Forelimb muscle (tissue), 1 donor: ENCODE measurements at places on chromosomes 4 and X. TPM values are rescaled to one million over a fixed set of nuclear protein-coding genes. Genes with fewer than 3 reads are reported as not detected.

CENPVL1 gene
- not detected for polyA plus RNA-seq

NUDT10 gene
- polyA plus RNA-seq = 0.87 TPM

NEUROG2 gene
- 0.08 TPM for polyA plus RNA-seq

DCLK2 gene
- 6.9 TPM for polyA plus RNA-seq

- DNase-seq = no peak
Measured at GRCh38 chr4:73528171-73528570, 46.6 kb downstream of the AFM start.

GSPT2 gene
- polyA plus RNA-seq = 8.0 TPM

CXorf49 gene
- polyA plus RNA-seq = not detected

GRCh38 chr4:42398171-42398870 is 1.0 kb downstream of the SHISA3 start:
- no peak for DNase-seq

- no peak for DNase-seq
Measured at GRCh38 chr4:3656416-3657356, 109.5 kb upstream of the ADRA2C start.

GRK4 gene
- polyA plus RNA-seq = 12.0 TPM

- DNase-seq = peak; percentile 22
Measured at GRCh38 chr4:151865312-151865711, 104.5 kb upstream of the GATB start.

CABS1 gene
- not detected for polyA plus RNA-seq

GRCh38 chr4:99504804-99505502 is 5.9 kb upstream of the C4orf17 start:
- no peak for DNase-seq

GRCh38 chrX:48306175-48306574 is 50.3 kb downstream of the SSX3 start:
- no peak for DNase-seq

ADH1A gene
- polyA plus RNA-seq = 0.54 TPM

DNA sequence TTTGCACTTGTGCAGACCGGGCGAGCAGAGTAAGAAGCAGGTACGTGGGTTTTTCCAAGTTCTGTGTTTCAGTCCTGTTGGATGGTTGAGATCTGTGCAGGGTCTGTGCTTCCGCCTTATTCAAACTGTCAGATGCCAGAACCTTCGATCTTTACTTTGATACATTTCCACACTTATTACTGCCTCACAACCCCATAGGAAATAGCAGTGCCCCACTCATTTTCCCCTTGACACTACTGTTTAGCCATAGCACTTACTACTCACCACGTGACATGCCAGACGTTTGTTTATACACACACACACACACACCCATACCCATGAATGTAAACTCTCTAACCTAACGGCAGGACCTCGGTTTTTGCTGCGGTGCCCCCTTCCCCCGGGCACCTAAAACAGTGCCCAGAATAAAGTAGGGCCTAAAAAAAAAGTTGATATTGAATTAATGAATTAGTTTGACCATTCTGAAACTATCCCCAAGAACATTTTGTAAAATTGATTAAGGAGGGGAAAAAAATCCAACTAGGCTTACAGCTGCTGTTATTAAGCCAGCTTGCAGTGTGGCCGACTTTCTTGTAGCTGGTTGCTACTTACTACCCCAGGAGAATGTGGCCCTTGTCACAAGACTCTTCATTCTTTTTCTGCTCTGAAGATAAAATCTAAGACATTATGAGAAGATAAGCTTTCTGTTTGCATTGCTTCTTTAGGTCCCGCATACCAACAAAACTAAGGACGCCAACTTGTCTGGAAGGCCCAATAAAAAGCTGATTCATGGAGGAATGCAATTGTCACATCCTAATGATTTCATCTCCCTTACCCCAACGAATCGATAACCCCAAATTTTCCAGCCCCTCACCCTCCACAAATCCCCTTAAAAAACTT is 704 bp upstream of the SEPSECS start:
- no peak for DNase-seq

DNA sequence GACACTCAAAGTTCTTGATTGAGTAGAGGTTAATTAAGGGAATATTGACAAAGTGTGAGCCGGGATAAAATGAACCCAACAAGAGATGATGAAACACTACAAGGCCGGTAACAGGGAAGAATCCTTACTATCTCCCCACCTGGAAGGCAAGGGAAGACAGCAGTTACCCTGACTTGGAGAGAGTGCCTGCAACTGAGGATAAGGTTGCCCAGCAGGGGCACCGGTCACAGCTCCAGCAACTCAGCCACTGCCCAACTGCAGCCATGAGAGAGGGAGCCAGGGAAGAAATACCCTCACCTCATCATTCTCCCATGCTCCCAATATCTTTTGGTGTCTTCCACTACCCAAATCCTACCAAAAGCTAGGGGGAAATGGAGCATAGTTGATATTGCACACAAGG is 212.7 kb downstream of the KCTD8 start:
- DNase-seq = no peak

DNA sequence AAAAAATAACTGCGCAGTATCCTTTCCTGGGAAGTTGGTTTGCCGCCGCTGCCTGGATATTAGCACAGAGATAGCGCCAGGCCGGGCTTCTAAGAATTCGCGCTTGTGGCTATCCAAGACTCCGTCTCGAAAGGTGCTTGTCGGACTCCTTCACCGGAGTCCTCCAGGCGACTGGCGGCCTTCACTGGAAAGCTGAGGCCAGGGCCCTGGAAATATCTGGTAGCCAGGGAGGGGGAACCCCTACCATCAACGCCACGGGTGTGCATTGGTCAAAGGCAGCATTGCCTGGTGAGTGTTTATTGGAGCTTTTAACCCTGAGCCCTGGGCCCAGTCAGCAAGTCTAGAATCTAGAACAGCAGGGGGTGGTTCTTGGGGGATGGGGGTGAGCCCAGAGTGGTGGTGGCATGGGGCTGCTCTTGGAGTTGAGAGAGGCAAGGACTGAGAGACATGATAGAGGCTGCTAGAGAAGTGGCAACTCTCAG is 577 bp upstream of the PIM2 start:
- no peak for DNase-seq

- DNase-seq = no peak
Measured at GRCh38 chr4:89259301-89260028, 48.1 kb downstream of the GPRIN3 start.

DNA sequence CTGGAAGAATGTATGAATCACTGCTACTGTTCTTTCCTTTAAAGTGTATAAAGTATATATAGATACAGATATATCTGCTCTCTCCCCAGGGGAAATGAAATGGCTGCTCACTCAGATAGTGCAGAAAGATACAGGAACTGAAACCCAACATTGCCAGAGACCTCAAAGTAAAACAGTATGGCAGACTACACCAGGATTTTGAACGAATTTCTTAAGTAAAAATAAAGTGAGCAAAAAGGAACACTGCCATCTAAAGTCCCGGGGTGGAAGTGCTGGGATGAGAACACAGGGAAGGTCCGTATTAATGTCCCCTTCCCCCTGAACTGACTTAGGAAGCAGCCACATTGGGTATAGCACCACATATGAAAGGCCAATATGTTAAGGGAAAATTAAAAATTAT is 93.4 kb downstream of the TMA16 start:
- DNase-seq = no peak

GRCh38 chrX:42755815-42756214 is 22.1 kb downstream of the PPP1R2C start:
- no peak for DNase-seq

DNA sequence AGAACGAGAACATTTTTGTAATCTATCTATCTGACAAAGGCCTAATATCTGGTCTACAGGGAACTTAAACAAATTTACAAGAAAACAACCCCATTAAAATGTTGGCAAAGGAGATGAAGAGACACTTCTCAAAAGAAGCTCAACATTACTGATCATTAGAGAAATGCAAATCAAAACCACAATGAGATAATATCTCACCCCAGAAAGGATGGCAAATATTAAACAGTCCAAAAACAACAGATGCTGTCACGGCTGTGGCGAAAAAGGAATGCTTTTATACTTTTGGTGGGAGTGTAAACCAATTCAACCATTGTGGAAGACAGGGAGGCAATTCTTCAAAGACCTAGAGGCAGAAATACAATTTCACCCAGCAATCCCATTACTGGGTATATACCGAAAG is 2284.8 kb downstream of the ARAP2 start:
- DNase-seq = no peak

ADGRG4 gene
- polyA plus RNA-seq = not detected

DNA sequence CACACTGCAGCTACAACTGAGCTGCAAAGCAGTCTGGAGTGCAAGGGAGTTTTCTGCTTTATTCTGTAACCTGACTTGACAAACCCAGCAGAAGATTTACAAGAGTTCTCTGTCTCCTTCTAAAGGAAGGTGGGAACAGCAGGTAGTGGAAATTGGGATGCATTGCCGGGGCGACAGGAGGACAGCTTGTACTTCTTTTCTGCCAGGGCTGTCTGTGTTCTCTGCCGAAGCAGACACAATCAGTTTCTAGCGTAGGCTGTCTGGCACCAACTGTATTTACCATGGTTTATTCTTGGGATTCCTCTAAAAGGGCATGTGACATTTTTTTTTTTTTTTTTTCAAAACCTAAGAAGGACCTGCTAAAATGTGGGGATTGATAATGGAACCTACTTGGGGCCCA is 190.8 kb upstream of the GK2 start:
- DNase-seq = no peak

TRIM61 gene
- polyA plus RNA-seq = 2.7 TPM
